ENCODE measurements at places on chromosomes 1 and 21. TPM values are rescaled to one million over a fixed set of nuclear protein-coding genes. Genes with fewer than 3 reads are reported as not detected.
A peak's percentile ranks its signal among the peaks of the same experiment; 100 is the strongest.

GRCh38 chr1:167342846-167343245 is 122.2 kb downstream of the POU2F1 start:
- no peak for DNase-seq

DNA sequence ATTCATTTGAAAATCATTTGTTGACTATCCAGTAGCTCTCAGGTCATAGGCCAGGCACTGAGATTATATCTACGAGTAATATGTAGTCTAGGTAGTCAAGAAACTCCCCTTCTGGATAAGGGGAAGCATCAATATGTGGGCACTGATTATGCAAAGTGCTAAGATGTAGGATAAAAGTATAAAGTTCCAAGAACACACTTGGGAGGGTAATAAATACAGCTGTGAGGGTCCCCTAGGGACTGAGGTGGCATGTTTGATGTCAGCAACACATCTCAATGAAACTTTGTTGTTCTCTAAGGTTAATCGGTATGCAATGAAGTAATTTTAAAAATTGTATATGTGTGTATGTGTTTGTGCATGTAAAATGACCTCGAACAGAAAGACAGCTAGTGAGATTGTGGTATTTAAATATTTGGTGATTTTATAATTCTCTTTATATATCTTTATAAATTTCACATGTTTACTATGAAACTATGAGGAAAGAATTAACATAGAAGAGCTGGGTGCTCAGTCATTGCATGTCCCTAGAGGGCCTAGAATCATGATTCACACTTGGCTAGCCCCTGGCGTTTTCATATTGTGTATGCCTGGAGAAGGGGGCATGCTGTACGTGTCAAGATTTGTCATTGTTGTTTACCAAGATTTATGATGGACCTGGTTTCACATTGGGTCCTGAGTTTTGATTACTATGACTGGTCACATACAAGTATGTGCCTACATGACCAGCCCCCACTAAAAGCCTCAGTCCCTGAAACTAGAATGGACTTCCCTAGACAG is 140.1 kb upstream of the DUSP10 start:
- no peak for DNase-seq

DNA sequence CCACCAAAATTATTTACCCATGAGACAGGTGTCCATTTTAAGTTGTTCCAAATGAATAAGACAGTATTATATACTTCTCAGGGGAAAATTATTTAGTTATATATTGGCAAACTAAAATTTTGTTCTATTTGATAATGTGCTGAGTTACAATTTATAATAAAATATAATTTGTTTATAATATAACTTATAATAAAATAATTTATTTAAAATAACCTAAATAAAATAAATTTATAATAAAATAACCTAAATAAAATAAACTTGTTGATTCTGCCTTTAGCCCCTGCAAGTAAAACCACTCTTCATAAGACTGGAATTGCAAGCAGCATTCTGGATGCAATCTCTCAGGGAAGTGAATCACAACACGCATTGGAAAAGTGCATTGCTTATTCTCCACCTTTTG is 69.6 kb downstream of the RAVER2 start:
- no peak for DNase-seq

DNA sequence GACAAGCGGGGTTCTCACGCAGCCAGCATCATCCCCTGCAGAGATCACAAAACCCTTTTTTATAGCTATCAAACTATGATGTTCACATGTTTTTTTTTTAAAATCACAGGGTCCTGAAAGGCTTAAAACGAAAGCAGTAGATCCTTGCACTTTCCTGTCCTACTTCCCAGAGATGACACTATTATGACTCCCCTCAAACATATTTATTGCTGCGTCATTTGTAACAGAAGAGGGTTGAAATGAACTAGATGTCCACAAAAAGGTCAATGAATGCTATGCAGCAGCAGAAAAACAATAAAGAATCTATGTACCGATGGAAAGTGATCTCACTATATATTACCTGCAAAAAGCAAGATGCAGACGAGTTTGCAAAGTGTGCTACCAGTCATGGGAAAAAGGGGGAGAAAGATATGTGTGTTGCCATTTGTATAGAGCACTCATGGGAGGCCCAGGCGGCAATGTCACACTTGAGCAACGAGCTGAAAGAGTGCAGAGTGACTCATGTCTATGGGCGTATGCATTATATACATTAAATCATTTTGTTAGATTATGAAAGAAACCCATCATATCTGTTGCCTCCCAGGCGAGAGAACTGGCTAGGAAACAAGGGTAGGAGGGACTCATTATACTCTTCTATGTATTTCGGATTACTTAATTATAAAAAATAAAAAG is 68.9 kb upstream of the PARP1 start:
- no peak for DNase-seq

GRCh38 chr1:227945891-227946623 is 1.7 kb downstream of the WNT9A start:
- DNase-seq, result peak; percentile 82

GRCh38 chr1:93433407-93433961 is 14.4 kb upstream of the FNBP1L start:
- DNase-seq, result peak; percentile 44

- no peak for DNase-seq
These were observed 10.2 kb downstream of the GSTM3 start for GRCh38 chr1:109730666-109731065.

GRCh38 chr1:41333146-41333784 is 28.0 kb upstream of the FOXO6 start:
- no peak for DNase-seq

- no peak for DNase-seq
These were observed 4.3 kb upstream of the FCRL3 start for GRCh38 chr1:157704878-157705277.

GRCh38 chr21:38315122-38315521 is 58.3 kb downstream of the KCNJ15 start:
- no peak for DNase-seq

The TDRD5 gene
- not detected for total RNA-seq

GRCh38 chr1:93965888-93966287 is 56.7 kb upstream of the GCLM start:
- no peak for DNase-seq

The OR14C36 gene
- not detected for total RNA-seq

The LRRC53 gene
- total RNA-seq, result not detected

The EDN2 gene
- 0.27 TPM for total RNA-seq

DNA sequence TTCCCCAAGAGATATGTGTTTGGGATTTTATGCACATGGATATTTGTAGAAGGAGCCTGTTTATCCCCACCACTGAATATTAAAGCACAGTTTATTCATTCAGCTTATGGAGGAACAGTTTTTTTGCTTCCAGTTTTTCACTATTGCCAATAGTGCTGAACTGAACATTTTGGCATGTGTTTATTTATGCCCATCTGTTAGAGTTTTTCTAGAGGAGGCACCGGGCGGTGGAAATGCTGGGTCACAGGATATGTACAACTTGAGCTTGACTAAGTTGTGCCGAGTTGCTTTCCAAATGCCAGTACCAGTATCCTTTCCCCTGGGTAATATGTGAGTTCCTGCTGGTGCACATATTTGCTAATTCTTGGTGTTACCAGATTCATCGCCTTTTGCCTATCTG is 111.3 kb downstream of the GREM2 start:
- no peak for DNase-seq

DNA sequence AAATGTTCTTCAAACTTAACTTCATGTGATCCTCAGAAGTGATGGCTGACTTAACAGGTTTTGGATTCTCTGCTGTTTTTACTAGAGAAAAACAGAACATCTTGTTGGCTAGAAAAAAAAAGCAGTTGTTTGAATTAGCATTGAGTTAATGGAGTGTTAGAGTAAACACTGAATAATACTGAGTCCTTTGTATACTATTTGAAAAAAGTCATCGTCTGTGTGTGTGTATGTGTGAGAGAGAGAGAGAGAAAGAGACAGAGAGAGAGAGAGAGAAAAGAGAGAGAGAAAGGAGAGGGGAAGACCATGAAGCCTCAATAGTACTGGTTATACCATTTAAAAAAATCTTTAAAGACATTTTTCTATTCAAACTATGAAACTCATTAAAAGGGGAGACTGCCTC is 10.4 kb downstream of the ZNF697 start:
- DNase-seq, result no peak

DNA sequence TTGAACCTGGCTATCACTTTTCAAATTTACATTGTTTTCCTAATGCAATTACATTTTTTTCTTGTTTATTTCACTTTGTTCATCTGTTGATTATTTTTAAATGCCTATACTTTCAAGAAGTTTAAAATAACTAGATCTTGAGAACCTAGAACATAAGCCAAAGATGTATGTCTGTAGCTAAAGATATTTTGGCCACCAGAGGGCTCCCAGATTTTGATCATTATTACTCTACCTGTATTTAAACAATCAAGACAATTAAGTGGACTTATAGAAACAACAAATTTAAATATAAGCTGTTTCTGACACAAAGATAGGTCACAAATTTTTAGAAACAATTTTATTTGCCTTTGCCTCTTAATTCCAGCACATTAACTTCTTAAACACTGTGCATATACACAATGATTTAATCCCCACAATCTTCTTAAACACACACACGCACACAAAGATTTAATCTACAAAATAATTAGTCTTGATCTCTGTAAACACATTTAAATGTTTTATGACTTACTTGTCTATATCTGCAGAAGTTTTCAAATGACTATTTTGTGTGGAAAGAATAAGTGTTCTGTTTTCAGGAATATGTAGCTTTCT is 380.0 kb downstream of the DSCAM start:
- DNase-seq, result no peak

The AUNIP gene
- total RNA-seq, result not detected

DNA sequence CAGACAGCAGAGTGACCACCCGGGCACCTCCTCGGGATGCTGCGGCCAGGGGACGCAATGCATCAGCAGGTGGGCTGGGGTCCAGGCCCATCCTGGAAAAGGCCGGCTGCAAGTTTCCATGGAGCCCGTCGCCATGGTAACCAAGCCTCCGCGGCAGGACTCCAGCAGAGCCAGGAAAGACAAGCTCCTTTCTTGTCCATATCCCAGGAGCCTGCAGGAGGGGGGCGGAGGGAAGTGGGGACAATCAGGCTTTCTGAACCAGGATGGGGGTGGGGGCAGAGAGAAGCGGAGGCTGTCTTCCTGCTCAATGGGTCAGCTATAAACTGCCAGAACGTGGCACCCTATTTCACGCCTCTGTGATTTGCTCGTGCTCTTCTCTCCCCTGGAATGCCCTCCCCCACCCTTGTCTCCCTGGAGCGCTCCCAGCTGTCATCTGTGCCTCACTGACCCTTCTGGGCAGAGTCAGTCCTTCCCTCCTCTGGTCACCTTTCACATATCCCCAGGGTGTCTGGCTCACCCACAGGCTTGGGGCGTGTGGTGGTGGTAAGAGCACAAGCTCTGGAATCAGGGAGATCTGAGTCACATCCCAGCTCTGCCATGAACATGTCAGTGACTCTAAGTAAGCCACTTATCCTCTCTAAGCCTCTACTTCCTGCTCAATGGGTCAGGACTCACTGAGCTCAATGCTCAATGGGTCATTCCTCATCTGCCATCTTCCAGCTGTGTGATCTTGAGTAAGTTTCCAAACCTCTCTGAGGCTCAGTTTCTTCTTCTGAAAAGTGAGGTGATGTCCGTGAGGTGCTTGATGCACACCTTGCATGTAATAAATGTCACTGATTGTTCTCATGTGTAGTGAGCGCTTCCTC is 58.9 kb upstream of the LAPTM5 start:
- DNase-seq, result peak; percentile 58

DNA sequence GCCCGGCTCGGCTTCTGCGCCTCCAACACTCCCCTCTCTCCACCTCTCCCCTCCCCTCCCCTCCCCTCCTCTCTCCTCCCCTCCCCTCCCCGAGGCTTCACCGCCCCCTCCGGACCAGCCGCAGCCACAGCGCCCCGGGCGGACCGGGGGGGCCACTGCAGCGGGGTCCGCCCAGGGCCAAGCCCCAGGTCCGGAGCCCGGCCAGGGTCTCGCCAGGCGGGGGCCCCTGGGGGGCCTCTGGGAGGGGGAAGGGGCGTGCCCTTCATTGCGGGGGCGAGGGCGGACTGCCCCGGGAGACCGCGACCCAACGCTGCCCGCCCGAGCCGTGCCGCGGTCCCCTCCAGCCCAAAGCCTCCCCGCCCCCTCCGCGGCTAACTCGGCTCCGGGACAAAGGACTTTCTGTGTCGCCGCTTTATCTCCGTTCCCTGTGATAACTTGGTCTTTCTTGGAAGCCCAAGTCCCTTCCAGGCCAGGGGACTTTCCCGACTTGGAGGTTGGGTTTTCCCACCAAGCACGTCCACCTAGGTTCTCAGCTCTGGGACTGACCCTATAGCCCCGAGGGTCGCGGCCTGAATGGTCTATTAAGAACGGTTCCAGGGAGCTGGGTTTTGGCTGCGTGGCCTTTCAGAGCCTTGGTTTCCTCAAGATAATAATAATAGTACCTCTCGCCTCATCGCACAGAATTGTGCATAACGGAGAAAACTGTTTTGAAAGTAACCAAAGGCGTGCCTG is at the start of gene UBQLN4:
UBQLN4 (minus strand) TSS at position 31 of the 732 bp plus-strand sequence. CDS start 97 bp downstream, outside the sequence.
- DNase-seq, result peak; percentile 92

DNA sequence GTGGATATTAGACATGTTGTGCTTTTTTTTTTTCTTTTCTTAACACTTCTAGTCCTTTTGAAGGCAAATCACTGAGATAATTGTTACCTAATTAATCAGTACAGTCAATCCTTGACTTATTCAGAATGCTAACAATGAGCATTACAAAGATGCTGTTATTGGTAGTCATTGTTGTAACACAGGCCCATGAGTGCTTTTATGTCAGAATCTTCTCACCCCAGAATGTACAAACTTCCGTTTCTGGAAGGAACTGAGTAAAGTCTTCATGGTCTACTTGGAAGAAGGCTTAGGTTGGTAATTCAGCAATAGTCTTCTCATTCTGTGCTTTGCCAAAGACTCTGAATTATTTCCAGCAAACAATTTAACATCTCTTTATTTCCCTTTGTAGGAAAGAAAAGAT is 3.1 kb downstream of the KCNK1 start:
- no peak for DNase-seq

The TP73 gene
- 0.05 TPM for total RNA-seq

DNA sequence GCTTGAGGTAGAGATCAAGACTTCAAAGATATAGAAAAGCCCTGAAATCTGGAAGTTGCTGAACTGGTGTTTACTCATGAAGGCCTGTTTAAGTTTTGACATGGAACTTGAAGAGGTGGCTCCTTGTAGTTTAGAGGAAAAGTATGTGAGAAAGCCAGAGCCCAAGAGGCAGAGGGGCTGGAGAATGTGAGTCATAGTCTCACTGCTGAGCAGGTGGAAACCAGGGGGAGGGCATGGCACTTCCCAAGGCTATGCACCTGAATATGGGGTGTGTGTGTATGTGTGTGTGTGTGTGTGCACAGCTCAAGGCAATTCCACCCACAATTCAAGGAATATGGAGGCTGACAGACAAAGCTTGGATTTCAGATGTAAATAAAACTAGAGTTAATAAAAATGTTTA is 46.8 kb upstream of the C1orf198 start:
- DNase-seq, result no peak

- peak; percentile 59 for DNase-seq
These were observed 42.5 kb downstream of the LGR6 start for GRCh38 chr1:202235856-202236837.

The RIPK4 gene
- 0.17 TPM for total RNA-seq

DNA sequence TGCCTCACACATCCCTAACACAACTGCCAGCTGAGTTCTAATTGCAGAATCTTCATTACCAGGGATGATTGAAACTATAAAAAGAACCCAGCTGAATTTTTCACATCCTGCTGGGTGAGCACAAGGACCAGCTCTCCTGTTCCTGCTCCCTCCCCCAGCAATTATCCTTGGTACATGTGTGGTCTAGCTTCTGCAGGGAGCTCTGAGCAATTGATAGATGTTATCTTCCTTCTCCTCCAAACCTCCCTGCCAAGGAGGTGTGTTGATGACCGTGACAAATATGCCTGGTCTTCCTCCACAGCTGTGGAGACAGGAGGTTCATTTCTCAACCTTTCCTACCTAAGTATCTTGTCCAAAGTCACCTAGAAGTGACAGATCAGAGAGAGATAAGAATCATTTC is 65.3 kb upstream of the MAN1A2 start:
- DNase-seq, result no peak

The MYBPH gene
- total RNA-seq, result not detected
